ENCODE measurements at places on chromosomes 2 and 18.

DNA sequence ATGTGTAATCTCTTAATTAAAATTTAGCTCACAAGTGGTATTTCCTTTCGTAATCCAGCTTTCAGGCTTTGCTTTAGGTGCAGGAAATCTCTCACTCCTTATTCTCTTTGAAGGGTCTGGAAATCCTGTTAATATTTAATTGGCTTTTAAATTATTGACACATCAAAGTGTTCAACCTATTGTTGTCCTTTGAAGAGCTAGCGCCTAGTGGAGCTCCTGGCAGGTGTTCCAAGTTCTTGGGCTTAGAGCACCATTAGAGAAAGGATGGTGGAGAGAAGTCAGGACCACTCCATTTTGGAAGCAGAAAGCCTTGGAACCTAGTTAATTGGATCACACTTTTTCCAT lies 92.4 kb downstream of the CABLES1 start:
- DNase-seq, result no peak

- no peak for DNase-seq
Observed at GRCh38 chr2:111954602-111955332, 56.4 kb downstream of the MERTK start.

GRCh38 chr2:230179907-230180306 lies 39.9 kb downstream of the SP110 start:
- DNase-seq, result no peak

- no peak for DNase-seq
Observed at GRCh38 chr2:218662827-218663226, 3.3 kb downstream of the BCS1L start.

DNA sequence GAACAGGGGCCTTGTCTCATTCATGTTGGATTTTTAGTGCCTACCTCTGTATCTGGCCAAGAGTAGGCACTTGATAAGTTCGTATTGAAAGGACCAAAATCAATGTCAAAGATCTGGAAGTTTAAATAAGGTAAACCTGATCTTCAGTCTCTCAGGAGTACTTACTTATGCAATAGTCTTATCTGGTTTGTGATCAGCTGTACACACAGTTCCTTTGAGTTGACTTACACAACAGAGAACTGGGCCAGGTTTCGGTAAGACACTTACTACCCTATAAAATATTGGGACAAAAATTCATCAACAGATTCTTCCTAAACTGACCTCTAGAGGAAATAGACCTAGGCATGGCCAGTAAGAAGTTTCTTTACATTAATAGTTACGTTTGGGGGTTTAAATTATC lies 113.6 kb upstream of the NXPH2 start:
- DNase-seq, result no peak

- no peak for DNase-seq
Observed at GRCh38 chr2:66567729-66568128, 132.8 kb downstream of the MEIS1 start.

- no peak for DNase-seq
Observed at GRCh38 chr2:12490641-12491040, 226.1 kb upstream of the TRIB2 start.

GRCh38 chr2:40803900-40804299 lies 352.0 kb upstream of the SLC8A1 start:
- DNase-seq, result no peak

DNA sequence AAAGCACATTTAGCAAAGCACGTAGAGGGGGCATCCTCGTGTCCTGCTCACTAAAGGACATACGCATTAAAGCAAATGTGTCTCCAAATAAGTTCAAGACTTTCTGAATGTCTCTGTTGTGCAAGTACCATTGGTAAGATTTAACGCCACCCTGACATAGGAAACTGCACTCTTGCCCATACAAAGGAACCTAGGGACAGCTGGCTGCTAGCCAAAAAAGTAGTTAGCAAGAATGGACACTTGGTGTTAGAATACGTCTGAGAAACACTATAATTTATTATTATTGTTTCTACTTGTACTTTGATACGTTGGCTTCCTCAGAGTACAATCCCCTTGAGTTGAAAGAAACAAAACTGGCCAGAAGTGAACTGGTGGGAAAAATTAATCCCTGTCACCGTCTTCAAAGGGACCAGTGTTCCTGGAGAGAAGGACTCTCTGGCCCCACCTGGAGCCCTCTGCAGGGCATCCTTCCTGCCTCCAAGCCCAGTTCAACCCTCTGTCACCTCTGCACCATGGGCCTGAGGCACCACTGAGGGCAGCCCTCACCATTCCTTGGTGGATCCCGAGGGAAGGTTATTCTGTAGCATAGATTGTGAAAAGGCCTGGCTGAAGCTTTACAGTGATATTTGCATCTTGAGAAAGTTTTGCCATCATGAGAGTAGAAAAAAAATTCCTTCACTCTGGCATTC lies 51.4 kb upstream of the APCDD1 start:
- DNase-seq, result no peak

DNA sequence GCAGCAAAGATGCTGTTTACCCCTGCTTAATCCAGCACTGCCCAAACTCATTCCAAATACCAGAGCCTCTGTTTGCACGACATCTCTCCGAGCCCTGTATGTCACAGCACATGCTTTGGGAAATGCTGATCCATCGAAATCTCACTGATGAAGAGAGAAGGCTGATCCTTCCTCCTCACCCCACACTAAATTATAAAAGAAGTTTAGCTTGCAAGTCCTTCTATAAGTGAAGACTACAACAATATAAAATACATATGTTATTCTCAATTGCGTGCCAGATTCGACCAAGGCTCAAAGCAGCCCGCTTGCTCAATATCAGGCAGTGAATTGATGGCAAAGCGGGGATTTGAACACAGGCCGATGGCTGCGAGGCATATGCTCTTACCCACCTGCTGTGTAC lies 30.7 kb upstream of the SLC35F6 start:
- no peak for DNase-seq

DNA sequence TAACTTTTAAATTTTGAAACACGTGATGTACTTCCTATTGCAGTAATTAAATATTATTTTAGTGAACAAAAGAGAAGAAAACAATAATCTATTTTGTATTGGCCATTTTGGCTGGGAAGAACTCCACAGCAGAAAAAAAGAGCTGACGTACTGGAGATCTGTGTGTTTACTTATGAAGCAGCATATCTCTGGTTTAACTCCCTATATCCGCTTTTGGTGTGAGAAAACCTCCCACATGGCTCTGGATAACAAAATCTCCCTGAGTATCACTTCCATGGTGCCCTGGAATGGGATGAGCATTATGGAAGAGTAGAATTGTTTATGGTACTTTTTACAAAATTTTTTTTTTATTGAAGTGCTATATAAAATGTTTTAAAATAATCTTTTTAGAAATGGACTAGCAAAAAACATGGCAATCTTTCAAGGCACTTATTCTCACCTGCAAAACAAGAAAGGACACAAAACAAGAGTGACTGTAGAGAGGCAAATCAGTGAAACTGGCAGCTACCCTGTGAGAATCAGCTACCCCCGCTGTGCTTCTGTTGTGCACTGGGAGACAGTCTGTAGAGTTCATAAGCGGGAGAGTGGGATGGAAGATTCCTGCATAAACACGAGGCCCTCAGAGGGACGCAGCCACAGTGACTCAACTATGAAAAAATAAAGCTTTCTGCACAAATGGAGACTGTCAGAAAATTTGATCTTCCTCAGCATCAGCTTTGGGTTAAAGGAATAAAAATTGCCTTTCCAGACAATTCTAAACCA lies 762.2 kb upstream of the HS6ST1 start:
- DNase-seq, result no peak

DNA sequence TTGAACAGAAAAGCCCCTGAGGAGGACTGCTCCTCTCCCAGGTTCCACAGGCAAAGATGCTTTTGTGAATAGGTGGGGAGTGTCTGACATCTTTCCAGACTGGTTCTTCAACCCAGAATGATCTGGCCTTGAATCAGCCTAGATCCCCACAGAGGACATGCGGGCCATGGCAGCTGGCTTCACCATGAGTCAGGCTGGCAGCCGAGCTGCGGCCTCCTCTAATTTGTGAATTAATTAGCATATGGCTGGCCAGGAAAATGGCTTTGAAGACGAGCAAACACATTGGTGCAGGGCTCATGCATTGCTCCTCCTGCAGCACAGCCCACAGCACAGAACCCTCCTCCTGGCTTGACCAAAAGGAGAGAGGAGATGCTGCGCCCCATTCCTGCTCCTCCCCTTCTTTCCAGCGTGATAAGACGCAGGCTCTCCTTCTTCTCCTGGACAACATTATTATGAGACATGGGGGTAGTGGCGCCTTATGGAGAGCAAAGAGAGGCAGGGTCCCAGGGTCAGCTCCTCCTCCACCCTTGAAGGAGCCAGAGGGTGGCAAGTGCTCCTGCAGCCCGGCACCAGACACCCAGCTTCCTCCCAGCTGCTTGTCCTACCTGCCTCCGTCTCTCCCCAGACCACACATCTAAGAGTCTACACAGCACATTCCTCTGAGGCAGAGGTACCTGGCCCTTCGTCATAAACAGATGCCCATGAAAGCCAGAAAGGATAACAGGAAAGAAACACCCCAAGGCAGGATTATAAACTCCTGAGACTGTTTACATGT lies 66.7 kb downstream of the EDAR start:
- DNase-seq, result no peak

Measured in activated CD4-positive, alpha-beta T cell treated with anti-CD3 and anti-CD28 coated beads, Interleukin-2, amount 50 U/mL, for 4 hours (primary cell).